ENCODE measurements at places on chromosomes 1 and 21.

DNA sequence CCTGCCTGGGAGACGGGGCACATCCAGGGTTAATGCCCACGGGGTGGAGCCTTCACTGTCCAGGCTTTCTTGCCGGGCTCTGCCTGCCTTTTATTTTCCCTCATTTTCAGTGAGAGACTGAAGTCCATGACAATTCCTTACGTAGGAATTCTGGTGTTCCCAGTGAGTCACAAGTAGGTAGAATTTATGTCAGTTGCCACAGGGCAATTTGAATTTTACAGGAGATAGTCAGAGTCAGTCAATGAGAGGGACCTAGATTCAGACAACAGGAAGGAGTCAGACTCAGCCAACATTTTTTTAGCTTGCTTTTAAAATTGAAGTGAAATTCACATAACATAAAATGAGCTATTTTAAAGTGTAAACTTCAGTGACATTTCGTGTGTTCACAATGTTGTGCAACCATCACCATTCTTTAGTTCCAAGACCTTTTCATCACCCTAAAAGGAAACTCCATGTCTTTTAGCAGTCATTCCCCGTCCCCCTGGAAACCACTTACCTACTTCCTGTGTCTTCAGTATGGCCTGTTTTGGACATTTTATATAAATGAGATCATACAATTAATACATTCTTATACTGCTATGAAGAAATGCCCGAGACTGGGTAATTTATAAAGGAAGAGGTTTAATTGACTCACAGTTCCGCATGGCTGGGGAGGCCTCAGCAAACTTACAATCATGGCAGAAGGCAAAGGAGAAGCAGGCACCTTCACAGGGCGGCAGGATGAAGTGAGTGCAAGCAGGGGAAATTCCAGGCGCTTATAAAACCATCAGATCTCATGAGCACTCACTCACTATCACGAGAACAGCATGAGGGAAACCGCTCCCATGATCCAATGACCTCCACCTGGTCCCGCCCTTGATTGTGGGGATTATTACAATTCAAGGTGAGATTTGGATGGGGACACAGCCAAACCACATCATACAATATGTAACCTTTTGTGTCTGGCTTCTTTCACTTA, 14.6 kb downstream of the AJAP1 start:
- peak; percentile 77 for DNase-seq

GRCh38 chr1:201507360-201507675, 395 bp upstream of the CSRP1 start:
- DNase-seq: no peak

GRCh38 chr1:169070958-169071357, 35.5 kb upstream of the ATP1B1 start:
- no peak for DNase-seq

- DNase-seq: no peak
These were observed 138.6 kb downstream of the SYT14 start for GRCh38 chr1:210076620-210077019.

DNA sequence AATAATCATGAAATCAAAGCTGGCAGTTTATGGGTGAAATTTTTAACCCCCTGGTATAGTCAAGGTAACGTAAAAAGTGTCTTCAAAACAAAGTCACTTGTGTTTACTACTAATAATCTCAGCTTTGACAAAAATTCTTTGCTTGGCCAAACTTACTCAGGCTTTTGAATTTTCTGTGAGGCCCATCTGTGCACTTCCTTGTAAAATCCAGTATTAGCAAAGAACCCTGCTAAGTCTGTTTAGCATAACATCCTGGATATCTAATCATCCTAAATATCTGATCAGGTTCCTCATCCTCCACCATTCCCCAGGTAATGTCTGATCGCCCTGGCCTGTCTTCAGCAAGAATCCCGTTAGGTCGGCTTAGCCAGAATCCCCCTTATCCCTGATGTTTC, 3.0 kb downstream of the LYST start:
- no peak for DNase-seq
